ENCODE measurements at places on chromosomes 2 and 18.

DNA sequence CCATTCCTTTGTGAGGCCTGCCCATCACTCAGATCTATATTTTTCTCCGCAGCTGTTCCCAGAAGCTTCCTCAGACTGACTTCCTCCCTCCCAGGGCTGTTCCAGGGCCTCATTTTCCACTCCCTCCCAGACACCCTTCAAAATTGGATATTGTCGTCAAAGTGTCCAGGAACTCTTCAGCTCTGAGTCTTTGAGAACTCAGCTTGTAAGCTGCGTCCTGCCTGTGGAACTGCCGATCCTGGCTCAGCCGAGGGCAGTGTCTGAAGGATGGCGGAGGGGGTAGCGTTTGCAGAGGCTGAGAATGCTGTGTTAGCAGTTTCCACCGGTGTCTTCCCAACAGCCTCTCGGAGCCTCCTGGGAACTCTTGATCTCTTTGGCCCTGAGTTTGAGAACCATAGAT lies 27.1 kb downstream of the NCK2 start:
- no peak for DNase-seq

- no peak for DNase-seq
These were observed 147.7 kb upstream of the RAB12 start for GRCh38 chr18:8461544-8461943.

DNA sequence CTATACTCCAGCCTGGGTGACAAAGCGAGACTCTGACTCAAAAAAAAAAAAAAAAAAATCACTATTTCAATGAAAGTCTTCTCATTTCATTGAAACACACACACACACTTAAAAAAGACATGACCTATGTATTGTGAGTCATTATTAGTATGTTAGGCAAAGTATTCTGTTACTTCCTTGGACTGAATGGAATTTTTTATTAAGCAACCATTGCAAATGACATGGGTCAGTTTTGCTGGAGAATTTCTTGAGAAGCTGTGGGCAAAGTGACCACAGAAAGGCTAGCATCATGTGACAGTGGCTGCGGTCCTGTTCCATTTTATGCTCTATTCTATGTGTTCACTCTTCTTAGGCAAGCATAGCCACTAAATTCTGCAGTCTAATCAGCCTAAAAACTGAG lies 695.7 kb downstream of the TDRD15 start:
- no peak for DNase-seq

DNA sequence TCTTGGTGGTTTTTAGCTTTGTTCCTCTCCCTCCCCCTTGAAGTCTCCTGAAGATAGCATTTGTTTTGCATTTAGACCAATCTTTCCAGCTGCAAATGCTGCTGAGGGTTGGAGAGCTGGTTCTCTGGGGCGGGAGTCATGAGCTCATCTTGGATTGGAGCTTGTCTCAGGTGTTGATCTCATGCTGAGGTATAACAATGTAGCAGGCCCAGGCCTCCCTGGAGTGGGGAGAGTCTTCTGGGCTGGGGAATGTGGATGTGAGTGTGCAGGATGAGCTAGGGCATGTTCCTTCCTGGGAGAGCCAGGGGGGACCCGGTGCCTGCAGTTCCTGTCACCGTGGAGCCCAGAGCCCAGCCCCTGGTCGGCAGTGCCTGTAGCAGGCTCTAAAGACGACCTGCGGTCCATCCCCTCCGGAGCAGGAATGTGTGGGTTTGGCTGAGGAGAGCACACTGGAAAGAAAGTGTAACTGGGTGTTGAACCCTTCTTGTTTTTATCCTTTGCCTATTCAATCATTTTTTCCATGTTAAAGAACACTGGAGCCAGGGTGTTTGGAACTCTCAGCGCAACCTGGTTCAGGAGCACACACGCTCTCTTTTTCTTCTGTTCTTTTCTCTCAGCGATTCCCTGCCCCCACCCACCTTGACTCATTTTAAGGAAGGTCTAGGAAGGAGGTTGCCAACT lies 2.7 kb downstream of the ZNF532 start:
- no peak for DNase-seq

GRCh38 chr18:50469380-50469781 lies 90.5 kb upstream of the MAPK4 start:
- no peak for DNase-seq

GRCh38 chr2:110735366-110735765 lies 3.0 kb downstream of the ACOXL start:
- DNase-seq = no peak

DNA sequence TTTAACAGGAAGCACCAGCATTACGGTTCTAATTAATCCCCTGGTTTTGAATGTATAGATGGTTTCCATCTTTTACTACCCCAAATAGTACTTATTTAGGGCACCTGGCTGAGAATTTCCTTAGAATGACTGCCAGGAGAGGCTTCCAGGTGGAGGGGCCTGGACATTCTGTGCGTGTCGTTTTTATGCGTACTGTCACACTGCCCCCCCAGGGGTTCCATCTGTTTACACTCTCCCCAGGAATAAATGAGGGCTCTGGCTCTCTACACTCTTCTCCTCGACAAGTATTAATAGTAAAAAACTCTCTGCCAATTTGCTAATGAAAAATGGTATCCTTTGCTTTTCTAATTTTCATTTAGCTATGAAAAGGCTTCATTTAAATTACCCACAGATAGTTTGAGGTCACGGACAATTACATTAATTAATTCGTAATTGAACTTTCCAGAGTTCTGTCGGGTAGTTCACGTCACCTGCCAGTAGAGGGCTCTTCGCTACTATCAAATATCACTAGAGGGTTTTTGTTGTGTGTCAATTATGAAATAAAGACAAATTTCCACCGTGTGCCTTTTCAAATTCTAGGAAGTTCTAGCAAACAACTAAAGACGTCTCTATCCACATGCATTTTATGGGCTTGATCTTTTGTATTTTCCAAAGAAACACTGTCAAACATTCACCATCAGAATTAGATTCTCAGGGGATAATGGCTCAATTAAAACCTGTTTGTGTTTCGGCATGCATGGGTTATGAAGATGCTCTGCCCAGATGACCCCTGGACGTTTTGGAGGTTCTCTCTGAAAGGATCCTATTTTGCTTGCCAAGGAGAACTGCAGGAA lies 88.8 kb upstream of the ASB18 start:
- DNase-seq = no peak

DNA sequence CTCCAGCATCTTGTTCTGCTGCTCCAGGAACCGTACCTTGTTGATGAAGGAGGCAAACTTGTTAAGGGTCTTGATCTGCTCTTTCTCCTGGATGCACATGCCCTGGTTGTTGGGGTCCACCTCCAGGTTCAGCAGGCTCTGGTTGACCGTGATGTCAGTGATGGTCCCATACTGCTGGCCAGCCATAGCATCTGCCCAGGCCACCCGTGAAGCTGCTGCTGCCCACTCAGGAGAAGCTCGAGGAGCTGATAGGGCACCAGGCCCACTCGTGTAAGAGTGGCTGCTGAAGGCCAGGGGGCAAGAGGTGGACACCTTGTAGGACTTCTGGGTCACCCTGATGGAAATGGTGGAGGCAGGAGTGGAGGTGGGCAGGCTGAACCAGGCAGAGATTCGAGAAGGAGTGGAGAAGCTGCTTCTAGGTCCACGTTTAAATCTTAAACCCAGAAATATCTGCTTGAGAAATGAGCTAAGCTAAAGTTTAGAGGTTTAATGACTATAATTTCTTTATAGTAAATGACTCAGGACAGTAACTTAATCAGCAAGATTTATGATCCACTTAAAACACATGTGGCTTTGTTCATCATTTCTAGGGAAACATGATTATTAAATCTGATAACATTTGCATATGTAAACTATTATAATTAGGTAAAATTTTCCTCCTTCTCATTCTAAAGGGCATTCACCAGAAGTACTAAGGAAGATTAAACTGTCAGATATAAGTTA lies 358.7 kb upstream of the SETBP1 start:
- no peak for DNase-seq

- no peak for DNase-seq
These were observed 6.5 kb upstream of the IL1RN start for GRCh38 chr2:113120861-113121260.

GRCh38 chr18:79043288-79043687 lies 25.9 kb upstream of the ATP9B start:
- no peak for DNase-seq

DNA sequence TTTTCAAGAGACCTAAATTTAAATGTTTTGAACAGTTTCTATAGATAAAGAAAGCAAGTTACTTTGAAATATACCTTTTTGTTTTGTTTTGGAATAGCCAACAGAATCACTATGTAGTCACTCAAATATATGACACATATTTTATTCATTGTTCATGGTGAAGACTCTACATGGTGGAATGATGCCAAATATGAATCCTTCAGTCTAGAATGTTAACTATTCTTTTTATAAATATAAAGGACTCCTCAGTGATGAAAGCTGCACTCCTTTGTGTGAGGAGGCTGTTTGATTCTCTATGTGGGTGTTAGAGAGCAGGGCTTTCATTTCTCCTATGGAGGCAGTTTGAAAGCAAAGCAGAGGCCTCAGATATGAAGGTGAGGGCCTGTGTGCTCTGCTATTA lies 396.4 kb upstream of the LRRTM1 start:
- no peak for DNase-seq

DNA sequence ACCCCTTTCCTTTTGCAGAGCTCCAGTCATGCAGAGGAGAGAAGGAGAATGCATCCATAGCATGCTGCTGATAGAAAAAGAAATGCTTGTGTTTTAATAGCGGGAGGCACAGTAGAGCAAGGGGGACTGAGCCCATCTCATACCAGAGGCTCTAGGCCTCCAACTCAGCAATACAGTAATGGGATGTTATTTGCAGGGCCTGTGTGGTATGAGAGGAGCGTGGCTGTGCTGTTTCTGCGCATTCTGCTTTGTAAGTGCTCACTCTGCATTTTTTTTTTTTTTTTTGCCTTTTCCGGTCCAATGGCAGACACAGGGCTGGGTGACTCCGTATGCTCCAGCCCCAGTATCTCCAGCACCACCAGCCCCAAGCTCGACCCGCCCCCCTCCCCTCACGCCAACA lies 200.0 kb downstream of the GBX2 start:
- DNase-seq = no peak

GRCh38 chr2:176407706-176408105 lies 138.5 kb downstream of the MTX2 start:
- no peak for DNase-seq

DNA sequence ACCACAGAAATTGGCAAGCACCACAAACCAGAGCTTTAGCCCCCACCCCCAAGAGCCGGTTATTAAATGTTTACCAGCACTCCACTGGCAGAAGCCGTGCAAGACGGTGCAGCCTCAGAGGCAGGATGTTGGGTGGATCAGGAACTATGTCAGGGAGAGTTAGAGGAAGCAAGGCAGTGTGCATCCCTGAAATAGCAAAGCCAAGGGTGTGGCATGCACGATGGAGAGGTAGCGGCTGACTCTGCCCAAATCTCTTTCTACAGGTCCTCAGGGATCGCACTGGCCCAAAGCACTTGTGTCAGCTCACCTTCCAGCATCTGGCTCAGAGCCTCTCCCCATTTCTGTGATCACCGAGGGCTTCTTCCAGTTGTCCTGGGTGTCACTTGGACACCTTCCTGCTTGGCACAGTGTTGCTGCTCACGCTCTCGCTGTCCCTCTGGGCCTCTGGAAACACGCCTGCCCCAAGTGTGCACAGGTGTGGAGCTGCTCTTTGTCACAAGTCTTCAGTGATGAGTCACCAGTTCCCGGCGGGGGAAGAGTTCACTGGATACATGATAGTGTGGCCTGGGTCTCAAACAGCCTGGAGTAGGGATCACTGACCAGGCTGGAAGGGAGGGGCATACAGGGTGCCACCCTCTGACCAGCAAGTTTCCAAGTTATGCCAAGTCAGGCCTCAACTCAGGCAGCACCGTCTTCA lies 17.3 kb upstream of the B3GNT7 start:
- no peak for DNase-seq

DNA sequence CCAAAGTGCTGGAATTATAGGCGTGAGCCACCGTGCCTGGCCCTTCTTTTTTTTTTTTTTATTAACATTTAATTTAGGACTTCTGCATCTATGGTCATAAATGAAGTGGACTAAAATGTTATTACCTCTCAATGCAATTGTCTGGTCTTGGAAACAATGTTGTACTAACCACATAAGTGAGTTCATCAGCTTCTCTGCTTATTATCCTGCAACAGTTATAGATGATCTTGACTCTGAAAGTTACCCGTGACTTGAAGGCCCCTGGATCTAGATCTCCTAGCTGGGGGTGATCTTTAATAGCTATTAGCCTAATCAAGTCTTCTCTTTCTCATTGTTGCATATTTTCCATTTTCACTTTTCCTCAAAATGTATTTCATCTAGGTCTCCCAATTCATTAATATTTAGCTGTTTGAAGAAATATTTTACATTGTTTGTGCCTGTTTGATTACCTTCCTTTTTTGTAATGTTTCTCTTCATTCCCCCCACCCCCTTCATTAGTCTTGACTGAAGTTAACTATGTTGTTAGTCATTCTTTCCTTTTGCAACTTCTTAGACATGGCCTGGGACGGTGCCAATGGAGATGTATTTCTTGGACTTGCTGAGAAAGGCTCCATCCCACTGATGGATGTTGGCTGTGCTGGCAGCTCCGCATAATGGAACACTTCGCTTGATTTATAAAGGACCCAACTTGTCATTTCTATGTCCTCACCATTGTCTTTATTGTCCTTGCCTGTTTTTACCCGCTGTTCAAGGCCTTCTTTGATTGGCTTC lies 141.6 kb upstream of the RIOK3 start:
- no peak for DNase-seq

- no peak for DNase-seq
These were observed 122.3 kb downstream of the MEMO1 start for GRCh38 chr2:31888550-31888949.

DNA sequence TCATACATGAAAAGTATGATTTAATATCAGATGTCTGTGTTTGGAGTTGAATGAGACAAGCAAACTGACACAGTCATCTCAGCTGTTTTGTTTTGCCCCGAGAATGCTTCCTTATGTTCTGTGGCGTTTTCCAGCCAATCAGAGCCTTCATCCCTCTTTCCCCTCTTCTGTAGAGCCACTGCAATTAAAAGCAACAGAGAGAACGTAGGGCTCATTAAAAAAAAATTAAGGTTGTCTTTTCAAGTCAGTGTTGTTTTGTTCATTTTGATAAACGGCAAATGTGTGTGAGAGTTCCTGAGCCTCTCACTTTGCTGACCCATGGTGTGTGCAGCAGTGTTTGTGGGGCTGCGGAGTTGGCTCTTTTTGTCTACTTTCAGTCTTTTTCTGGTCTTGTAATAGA lies 216.0 kb downstream of the FHOD3 start:
- DNase-seq = no peak

- no peak for DNase-seq
These were observed 285.6 kb downstream of the CNTNAP5 start for GRCh38 chr2:124310671-124311070.

GRCh38 chr2:153770359-153770991 lies 101.2 kb upstream of the GALNT13 start:
- no peak for DNase-seq
